Activated naive CD4-positive, alpha-beta T cell treated with anti-CD3 and anti-CD28 coated beads for 36 hours (primary cell): ENCODE measurements at places on chromosomes 2 and 18. TPM values are rescaled to one million over a fixed set of nuclear protein-coding genes. Genes with fewer than 3 reads are reported as not detected.

The RPRM gene
- total RNA-seq, result not detected

DNA sequence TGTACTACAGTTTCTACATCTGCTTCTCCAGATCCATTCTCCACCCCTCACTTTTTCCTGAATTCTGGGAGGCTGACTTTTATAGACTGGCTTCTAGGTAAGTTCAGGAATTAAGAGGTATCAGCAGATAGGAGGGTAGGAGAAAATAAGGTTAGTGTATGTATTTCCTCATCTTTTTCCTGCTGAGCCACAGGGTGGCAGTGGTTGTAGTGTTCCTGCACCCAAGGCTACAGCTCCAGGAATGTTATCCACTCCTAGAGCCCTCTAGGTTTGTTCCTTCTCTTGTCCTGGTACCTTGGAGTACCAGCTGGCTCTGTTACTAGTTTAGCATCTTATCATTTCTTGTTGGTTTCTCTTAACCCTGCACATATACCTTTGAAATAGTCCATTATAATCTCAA is 40.7 kb upstream of the C2orf66 start:
- no peaks in the 10 kb centered on the region for H3K27me3 ChIP-seq
- H3K4me3 ChIP-seq, result no peak overlapping the region
- peaks cover 2% of the 10 kb centered on the region for H3K4me1 ChIP-seq
- DNase-seq, result no peak

The ZBTB7C gene
- total RNA-seq, result not detected

The NYAP2 gene
- not detected for total RNA-seq

DNA sequence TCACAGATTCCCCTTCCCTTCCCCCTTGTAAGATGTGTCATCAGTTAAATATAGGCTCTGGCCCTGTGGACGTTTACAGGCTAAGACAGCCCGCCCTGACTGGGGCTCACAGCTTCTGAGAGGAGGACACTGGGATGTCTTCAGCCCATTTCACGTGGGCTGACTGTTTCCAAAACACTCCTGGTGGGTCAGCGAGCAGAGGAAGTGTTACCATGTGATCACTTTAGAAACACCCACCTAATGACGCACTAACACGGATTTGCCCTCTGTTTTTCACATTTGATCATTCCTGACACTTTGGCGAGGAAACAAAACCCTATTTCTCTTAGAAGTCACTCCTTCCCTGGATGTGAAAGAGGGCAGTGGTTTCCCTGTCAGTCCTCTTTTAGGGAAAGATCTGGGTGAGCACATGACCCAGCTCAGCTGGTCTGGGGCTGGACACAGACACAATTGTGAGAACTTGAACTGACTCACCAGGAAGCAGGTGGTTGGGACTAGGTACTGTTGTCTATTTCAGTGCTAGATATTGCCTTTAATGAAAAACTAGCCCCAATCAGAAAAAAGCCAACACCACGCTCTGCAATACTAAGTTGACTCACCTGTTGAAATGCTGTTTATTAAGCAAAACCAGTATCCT is 38.8 kb downstream of the BMP10 start:
- peak; percentile 62 for DNase-seq

The IAH1 gene
- 70.2 TPM for total RNA-seq

- H3K27me3 ChIP-seq, result no peaks in the 10 kb centered on the region
- no peak overlapping the region for H3K4me3 ChIP-seq
- no peak for DNase-seq
- H3K4me1 ChIP-seq, result peaks cover 17% of the 10 kb centered on the region
- H3K36me3 ChIP-seq, result peaks cover 2% of the 10 kb centered on the region
Observed at GRCh38 chr2:190547886-190548285, 13.4 kb upstream of the NEMP2 start.

- H3K27me3 ChIP-seq, result no peaks in the 10 kb centered on the region
- no peak overlapping the region for H3K4me3 ChIP-seq
- H3K36me3 ChIP-seq, result peaks cover 56% of the 10 kb centered on the region
- H3K27ac ChIP-seq, result no peak overlapping the region
Observed at GRCh38 chr2:216429428-216429827, 17.1 kb downstream of the SMARCAL1 start.

The CACNB4 gene
- 0.15 TPM for total RNA-seq

The DQX1 gene
- 0.10 TPM for total RNA-seq
